ENCODE measurements at places on chromosomes 13 and 19.

- no peak for DNase-seq
Observed at GRCh38 chr13:73189776-73190175, 131.0 kb downstream of the KLF5 start.

GRCh38 chr19:56712611-56713276 lies 41.2 kb upstream of the ZNF835 start:
- DNase-seq: no peak

GRCh38 chr19:2590630-2591399 lies 111.7 kb downstream of the GNG7 start:
- no peak for DNase-seq

- no peak for DNase-seq
Observed at GRCh38 chr13:38687246-38688229, 661 bp downstream of the FREM2 start.

- peak; percentile 63 for DNase-seq
Observed at GRCh38 chr19:41597600-41598041, 21.7 kb downstream of the CEACAM21 start.

DNA sequence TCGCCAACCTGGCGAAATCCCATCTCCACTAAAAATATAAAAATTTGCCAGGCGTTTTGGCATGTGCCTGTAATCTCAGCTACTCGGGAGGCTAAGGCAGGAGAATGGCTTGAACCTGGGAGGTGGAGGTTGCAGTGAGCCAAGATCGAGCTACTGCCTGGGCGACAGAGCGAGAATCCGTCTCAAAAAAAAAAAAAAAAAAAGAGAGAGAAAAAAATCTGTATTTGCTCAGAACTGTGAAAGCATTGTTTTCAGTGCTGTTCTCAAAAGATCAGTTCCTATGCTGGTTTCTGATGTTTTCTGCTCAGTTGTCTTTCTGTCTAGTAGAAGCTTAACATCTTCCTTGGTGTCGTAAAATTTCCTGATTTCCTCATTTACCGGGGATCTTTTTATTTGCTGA lies 2.5 kb downstream of the SF3A2 start:
- DNase-seq: no peak

DNA sequence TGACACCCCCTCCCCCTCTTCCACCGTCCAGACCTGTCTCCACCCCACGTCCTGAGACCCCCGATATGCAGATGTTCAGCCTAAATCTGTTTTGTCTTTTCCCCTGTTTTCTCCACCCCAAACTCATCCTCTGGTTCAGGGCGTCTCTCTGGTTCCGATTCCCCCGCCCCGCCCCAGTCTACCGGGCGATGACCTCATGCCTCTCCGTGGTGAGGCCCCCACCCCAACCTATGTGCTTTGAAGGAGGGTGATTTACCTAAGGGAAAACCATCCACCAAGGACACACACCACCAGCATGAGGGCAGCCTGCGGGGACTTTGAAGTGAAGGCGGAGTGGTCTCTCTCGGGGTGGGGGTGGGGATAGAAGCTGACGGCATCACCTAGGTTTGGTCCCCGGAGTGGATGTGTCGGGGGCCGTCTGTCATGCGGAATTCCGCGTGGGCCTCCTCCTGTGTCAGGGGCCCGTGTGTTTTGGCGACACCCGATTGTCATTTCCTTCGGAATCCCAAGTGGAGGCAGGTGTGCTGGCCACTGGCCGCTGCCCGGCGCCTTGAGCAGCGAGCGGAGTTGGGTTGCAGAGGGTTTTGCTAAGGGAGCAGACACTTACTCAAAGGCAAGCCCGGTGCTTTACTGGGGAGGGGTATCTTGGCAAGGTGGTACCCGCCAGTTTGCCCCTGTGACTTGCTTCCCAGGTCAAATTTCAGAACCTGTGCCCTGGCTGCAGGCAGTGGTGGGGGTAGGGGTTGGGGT lies 1.4 kb downstream of the FZR1 start:
- peak; percentile 30 for DNase-seq

- DNase-seq: no peak
Observed at GRCh38 chr13:42369071-42369797, 97.3 kb downstream of the AKAP11 start.

DNA sequence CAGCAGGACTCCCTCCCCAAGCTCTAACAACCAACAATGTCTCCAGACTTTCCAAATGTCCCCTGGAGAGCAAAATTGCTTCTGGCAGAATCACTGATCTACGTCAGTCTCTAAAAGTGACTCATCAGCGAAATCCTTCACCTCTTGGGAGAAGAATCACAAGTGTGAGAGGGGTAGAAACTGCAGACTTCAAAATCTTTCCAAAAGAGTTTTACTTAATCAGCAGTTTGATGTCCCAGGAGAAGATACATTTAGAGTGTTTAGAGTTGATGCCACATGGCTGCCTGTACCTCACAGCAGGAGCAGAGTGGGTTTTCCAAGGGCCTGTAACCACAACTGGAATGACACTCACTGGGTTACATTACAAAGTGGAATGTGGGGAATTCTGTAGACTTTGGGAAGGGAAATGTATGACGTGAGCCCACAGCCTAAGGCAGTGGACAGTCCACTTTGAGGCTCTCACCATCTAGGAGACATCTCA lies 6.2 kb upstream of the CEACAM5 start:
- DNase-seq: no peak

DNA sequence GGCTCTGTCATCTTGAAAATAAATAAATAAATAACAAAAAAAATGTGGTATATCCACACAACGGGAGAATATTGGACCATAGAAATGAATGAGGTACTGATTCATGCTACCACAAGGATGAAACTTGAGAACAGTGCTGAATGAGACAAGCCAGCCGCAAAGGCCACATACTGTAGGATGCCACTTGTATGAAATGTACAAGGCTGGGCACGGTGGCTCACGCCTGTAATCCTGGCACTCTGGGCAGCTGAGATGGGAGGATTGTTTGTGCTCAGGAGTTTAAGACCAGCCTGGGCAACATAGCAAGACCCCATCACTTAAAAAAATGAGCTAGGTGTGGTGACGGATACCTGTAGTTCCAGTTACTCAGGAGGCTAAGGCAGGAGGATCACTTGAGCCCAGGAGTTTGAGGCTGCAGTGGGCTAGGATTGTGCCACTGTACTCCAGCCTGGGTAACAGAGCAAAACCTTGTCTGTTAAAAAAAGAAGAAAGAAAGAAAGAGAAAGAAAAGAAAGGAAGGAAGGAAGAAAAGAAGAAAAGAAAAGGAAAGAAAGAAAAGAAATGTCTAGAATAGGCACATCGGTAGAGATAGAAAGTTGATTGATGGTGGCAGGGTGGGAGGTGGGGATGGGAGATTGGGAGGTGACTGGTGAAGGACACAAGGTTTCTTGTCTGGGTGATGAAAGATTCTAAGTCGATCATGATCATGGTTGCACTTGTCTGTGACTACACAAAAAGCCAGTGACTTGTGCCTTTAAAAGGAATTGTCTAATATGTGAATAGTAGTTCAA lies 20.3 kb downstream of the HPN start:
- DNase-seq: no peak

- DNase-seq: no peak
Observed at GRCh38 chr13:21516805-21517204, 57.7 kb upstream of the ZDHHC20 start.

- DNase-seq: no peak
Observed at GRCh38 chr19:28305513-28305912, 907.4 kb downstream of the UQCRFS1 start.

GRCh38 chr13:110271313-110271712 lies 35.6 kb downstream of the COL4A1 start:
- no peak for DNase-seq

- DNase-seq: no peak
Observed at GRCh38 chr19:19068659-19069654, 5.2 kb downstream of the SLC25A42 start.

DNA sequence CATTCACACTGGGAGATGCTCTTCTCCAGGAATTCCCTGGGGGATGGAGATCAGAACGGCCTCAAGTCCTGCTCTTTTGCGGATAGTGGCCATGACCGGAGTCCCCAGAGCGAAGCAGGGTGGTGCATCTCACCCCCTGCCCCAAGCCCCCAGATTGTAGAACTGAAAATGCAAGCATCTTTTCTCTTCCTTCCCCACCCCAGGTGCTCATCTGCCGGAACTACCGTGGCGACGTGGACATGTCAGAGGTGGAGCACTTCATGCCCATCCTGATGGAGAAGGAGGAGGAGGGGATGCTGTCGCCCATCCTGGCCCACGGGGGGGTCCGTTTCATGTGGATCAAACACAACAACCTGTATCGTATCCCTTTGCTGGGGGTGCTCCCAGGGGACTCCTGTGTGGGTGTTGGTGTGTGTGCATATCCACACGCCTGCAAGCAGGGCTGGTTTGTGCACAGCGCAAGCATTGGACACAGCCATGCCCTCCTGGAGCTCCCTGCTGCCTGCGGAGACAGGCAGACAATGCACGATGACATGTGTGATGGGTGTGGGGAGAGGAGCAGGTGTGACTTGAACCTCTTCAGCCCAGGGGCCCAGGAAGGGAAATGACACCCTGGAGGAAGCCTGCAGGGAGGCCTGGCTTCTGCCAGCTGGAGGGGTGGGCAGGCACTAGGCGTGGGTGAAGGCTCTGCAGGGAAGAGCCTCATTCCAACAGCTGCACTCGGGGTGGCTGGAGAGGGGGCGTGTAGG lies 5.7 kb downstream of the AP1M1 start:
- no peak for DNase-seq

GRCh38 chr19:45187421-45188100 lies 9.0 kb downstream of the BLOC1S3 start:
- DNase-seq: no peak

DNA sequence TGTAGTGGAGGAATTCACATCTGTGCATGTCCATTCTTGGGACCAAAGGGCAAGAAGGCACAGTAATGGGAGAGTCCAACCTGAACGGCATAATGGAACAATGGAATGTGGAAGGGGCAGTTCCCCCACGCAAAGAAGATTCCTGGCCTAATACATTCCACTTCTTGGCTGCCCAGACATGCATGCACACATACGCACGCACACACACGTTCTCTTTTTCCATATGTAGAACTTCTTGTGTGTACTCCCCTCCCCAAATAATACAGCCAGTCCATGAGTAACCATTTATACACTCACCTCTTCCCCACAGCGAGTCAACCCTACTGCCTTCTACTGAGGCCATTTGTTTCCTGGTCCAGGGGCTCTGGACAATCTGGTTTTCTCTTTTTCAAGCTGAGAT lies 6.0 kb upstream of the STK24 start:
- no peak for DNase-seq

DNA sequence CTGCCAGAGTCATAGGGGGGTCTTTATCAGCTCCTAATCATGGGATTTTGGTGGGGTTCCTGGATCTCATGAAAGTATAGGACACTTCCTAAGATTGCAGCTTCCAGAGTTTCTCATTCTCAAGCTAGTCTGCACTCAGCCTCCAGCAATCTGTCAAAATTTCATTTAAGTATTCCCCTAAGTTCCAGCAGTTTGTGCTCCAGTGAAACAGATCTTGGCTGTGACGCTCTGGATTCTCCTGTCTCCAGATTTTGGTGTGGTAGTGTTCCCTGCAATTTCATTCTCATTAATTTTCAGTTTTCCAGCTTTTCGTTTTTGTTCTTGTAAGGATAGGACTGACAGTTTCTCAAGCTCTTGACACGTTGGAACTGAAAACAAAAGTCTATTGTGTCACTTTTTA lies 908.9 kb upstream of the MIR17HG start:
- DNase-seq: no peak

DNA sequence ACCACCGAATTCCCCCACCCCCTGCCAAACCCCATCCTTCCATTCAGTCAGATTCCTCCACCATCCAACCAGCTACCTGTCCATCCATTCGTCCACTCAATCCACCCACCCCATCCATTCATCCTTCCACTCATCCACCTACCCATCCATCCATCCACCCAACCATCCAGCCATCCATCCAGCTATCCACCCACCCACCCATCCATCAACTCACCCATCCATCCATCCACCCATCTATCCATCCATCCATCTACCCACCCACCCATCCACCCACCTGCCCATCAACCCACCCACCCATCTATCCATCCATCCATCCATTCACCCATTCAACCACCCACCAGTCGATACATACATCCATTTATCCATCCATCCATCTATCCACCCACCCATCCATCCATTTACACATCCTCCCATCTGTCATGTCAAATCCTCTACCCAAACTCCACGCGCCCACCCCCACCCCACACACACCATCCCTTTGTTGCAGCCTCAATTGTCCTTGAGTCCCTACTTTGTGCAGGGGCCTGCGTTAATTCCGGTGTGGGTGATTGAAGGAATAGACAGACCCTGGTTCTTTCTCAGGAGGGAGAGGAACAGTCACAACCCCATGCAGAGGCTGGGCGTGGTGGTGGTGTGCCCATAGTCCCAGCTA lies 5.3 kb upstream of the SLC5A5 start:
- no peak for DNase-seq

DNA sequence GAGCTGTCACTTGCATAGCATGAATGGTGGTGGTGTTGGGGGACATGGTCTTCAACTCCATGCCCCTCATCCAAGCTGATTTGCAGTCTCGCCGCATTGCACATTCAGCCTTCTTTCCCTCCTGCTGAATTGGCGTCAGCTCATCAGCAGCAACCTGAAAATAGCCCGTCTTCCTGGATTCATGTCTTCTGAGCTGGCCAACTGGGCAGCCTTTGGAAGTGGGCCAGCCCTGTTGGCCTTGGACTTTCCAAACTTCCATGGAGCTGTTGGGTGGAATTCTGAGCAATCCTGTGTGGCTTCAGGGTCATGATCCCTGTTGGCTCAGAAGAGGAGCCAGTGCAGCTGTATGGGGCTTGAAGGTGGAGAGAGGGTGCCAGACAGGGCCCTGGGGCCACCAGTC lies 68.8 kb downstream of the ZNF536 start:
- no peak for DNase-seq

- no peak for DNase-seq
Observed at GRCh38 chr19:13959962-13960862, 7.9 kb downstream of the DCAF15 start.

DNA sequence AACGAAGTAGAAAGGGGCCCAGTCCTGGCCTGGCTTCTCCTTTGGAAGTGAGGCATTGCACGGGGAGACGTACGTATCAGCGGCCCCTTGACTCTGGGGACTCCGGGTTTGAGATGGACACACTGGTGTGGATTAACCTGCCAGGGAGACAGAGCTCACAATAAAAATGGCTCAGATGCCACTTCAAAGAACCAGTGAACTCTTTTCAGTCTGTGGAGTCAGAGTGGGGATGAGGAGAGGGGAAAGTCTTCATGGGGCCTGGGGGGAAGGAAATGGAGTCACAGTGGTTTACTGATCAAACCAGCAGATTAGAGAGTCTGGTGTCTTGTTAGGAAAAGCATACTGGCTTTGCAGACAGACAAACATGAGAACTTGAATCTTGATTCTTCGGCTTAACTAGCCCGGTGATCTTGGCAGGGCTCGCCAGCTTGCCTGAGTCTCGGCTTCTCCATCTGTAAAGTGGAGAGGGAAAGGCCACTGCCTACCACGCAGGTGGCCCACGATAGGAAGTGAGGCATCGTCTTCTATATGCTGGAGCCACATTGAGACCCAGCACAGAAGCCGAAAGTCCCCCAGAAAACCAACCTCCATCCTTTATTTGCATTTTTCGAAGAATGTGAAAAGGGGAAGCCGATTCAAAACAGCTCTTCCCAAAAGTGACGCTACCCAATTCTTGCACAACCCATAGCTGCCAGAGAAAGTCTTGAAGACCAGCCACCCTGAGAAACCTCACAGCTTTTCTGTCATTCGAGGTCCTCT lies at the start of gene FFAR1:
TSS of gene FFAR1 (plus strand) at position 732 of the 759 bp plus-strand sequence. CDS start 3,650 bp downstream, outside the sequence.
- DNase-seq: peak; percentile 25

Measured in stimulated activated CD4-positive, alpha-beta T cell treated with anti-CD3 and anti-CD28 coated beads, Interleukin-1b, Interleukin-23, amount 100 ng/mL, for 24 hours (primary cell).